ENCODE measurements at places on chromosomes 2 and 18. TPM values are rescaled to one million over a fixed set of nuclear protein-coding genes. Genes with fewer than 3 reads are reported as not detected.

The SGO2 gene
- 29.9 TPM for total RNA-seq

GRCh38 chr2:213010106-213010779, 141.2 kb downstream of the IKZF2 start:
- no peak for DNase-seq
- no peak overlapping the region for H3K27ac ChIP-seq
- H3K4me1 ChIP-seq = peaks cover 5% of the 10 kb centered on the region
- no peaks in the 10 kb centered on the region for H3K27me3 ChIP-seq
- no peaks in the 10 kb centered on the region for H3K36me3 ChIP-seq
- no peak overlapping the region for H3K4me3 ChIP-seq

- DNase-seq = no peak
- peaks cover 4% of the 10 kb centered on the region for H3K4me1 ChIP-seq
- peaks cover 11% of the 10 kb centered on the region for H3K36me3 ChIP-seq
- H3K27ac ChIP-seq = no peak overlapping the region
Measured at GRCh38 chr2:239889641-239890121, 135.5 kb downstream of the NDUFA10 start.

The STPG4 gene
- total RNA-seq = not detected

The CAPN13 gene
- 2.4 TPM for total RNA-seq

- H3K36me3 ChIP-seq = no peaks in the 10 kb centered on the region
- no peak overlapping the region for H3K27ac ChIP-seq
- no peaks in the 10 kb centered on the region for H3K27me3 ChIP-seq
- H3K4me1 ChIP-seq = no peaks in the 10 kb centered on the region
Measured at GRCh38 chr2:46451131-46451711, 28.1 kb upstream of the TMEM247 start.

The STARD6 gene
- not detected for total RNA-seq

GRCh38 chr18:2896990-2897389, 50.2 kb downstream of the EMILIN2 start:
- H3K27ac ChIP-seq = no peak overlapping the region
- H3K27me3 ChIP-seq = no peaks in the 10 kb centered on the region
- H3K4me3 ChIP-seq = no peak overlapping the region
- H3K36me3 ChIP-seq = 0 out of 2 replicates have a peak, but pooled peaks cover 4% of the 10 kb centered on the region
- no peak for DNase-seq

DNA sequence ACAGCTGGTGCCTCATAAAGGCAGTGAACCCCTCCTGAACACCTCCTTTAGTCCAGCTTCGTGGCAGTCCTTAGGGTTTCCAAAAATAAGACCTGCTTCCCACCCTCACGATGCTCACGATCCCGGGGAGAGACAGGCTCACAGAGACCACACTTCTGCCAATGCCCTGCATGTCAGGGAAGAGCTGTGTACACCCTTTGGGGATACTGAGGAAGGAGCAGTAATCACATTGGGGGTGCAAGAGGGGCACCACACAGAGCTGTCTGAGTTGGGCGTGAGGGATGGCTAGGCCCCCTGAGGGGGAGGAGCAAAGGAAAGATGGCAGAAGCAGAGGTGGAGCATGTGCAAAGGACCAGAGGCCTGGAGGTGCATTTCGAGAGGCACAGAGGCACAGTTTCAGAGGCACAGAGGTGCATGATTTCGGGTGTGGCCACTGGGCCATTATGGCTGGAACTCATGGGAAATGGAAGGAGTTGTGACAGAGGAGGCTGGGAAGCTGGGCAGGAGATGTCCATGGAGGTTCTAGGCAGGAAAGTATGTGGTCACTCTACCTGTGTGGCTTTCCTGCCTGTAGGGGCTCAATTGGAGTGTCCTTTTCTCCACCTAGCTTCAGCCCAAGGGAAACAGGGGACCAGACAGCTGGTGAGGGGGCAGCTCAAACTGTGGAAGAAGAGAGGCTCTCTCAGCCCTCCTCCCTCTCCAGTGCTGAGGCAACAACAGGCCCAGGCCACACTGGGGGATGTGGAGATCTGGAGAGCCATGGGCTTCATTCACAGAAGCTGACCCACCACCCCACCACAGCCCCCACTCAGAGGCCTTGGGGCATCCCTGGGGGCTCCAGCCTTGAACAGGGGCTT, 115.9 kb downstream of the CAPN13 start:
- no peak overlapping the region for H3K4me3 ChIP-seq
- no peak overlapping the region for H3K27ac ChIP-seq
- DNase-seq = no peak
- no peaks in the 10 kb centered on the region for H3K27me3 ChIP-seq
- H3K4me1 ChIP-seq = peaks cover 10% of the 10 kb centered on the region

The PMAIP1 gene
- 162 TPM for total RNA-seq

DNA sequence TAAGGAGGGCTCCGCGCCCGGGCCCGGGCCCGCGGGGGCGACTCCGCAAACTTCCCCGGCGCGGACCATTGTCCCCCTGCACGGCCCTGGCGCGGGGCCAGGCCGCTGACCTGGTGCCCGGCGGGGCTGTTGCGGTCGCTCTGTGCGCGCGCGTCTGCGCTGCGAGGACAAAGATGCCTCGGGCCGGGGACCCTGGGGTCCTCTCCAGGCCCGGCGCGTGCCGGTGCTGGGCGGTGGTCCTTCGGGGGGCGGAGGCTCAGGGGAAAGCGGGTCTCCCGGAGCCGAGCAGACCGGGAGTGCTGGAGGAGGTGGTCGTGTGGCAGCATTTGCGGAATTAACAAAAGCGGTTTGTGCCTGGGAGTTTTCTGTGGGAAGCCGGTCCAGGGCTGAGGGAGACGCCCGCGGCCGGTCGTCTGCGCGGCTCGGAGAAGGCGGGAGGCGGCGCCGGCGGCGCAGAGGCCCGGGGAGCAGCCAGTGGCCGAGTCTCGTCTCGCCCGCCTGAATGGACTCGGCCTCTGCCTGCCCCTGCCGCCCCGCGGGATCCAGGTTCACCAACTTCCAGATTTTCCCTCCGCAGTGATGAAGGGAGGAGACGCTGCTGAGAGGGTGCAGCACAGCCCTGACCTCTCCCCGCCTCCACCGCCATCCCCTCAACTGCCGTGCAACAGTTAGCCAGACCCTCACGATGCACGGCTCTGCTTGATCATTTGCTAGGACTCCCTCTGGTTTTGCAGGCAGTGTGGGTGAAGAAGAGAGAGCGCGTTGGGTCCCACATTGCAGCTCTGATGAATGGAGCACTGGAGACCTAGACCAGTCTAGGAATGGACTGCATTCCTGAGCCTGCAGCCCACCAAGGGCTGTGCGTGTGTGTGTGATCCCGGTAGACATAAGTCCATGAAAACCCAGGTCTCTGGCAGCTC, 705 bp downstream of the EFR3B start:
- no peaks in the 10 kb centered on the region for H3K36me3 ChIP-seq
- DNase-seq = peak; percentile 52

DNA sequence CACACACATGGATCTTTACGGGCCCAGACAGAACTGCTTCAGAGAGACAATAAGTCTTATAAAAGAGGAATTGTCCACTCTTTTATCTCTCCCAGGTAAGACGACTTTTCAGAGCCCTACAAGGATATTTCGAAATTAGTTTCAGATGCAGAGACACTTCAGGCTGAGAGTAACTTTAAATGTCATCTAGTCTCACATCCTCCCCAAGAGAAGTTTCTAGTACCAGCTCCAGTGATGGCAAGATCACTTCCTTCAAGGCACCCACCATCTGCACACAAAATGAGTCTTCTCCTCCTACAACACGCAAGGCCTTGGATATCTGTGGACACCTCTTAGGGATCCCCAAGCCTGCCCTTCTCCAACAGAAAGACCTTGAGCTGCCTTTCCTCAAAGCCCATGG, 39.0 kb upstream of the KLHL29 start:
- H3K36me3 ChIP-seq = no peaks in the 10 kb centered on the region
- H3K4me3 ChIP-seq = no peak overlapping the region
- no peaks in the 10 kb centered on the region for H3K4me1 ChIP-seq
- H3K27me3 ChIP-seq = peaks cover 20% of the 10 kb centered on the region
- no peak overlapping the region for H3K27ac ChIP-seq

GRCh38 chr2:25435421-25435820, 93.7 kb upstream of the DNMT3A start:
- no peak for DNase-seq
- no peaks in the 10 kb centered on the region for H3K27me3 ChIP-seq
- peaks cover 19% of the 10 kb centered on the region for H3K4me1 ChIP-seq
- no peak overlapping the region for H3K4me3 ChIP-seq

- DNase-seq = no peak
- no peak overlapping the region for H3K4me3 ChIP-seq
- H3K36me3 ChIP-seq = peaks cover 35% of the 10 kb centered on the region
- H3K27me3 ChIP-seq = no peaks in the 10 kb centered on the region
- peaks cover 61% of the 10 kb centered on the region for H3K4me1 ChIP-seq
Measured at GRCh38 chr2:60546756-60547420, 6.6 kb downstream of the BCL11A start.

DNA sequence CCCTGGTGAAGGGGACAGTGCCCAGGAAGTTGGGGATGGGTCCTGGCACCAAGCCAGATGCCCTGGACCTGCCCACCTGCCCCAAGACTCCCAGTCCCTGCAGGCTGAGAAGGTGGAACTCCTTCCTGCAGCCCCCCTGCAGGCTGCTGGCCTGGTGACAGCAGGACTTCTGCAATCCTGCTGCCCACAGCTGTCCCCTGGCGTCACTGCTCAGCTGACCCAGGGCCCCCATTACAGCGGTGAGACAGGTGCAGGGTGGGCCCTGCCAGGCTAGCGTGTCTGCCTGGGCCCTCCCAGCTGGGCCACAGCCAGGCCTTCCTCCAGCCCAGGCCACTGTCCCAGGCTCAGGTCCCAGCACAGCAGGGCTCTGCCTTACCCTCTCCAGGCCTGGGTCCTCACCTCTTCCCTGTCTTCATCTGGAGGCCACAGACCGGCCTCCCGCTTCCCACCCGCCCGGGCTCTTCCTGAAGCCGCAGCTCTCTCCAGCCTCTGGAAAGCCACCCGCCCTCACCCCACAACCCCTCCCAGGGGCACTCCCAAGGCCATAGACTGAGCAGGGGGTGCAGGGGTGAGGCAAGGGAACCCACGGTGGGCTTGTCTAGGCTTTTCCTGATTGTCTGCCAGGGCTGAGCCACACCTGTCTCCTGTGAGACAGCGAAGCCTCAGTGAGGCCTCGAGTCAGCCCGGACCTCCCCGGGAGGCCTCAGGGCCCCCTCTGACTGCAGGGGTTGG, 8.8 kb upstream of the ERFE start:
- 0 out of 2 replicates have a peak, but pooled peaks cover 4% of the 10 kb centered on the region for H3K4me1 ChIP-seq
- no peak overlapping the region for H3K27ac ChIP-seq
- no peaks in the 10 kb centered on the region for H3K36me3 ChIP-seq

DNA sequence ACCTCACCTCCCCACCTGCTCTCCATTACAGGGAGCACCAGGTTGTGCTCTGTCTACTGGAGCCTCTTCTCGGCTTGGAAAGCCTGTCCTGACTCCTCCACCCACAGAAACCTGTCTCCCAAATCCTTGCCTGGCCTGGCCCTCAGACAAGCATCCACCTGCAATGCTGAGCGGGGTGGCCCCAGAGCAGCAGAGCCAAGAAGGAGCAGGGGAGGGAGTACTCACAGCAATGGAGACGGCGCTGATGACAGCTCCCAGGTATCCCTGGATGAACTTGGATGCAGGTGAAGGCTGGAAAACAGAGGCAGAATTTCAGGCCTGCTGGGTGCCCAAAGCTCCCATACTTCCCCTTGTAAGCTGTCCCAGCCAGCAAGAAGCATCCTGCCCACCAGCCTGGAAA, 72.8 kb downstream of the SFXN5 start:
- H3K36me3 ChIP-seq = no peaks in the 10 kb centered on the region
- H3K27me3 ChIP-seq = no peaks in the 10 kb centered on the region
- no peak overlapping the region for H3K27ac ChIP-seq
- H3K4me3 ChIP-seq = no peak overlapping the region
- H3K4me1 ChIP-seq = no peaks in the 10 kb centered on the region
- no peak for DNase-seq

- no peak for DNase-seq
- no peaks in the 10 kb centered on the region for H3K4me1 ChIP-seq
- H3K4me3 ChIP-seq = no peak overlapping the region
- peaks cover 30% of the 10 kb centered on the region for H3K27me3 ChIP-seq
- H3K36me3 ChIP-seq = peaks cover 21% of the 10 kb centered on the region
Measured at GRCh38 chr2:238167344-238167715, 8.6 kb downstream of the ERFE start.

The ROCK1 gene
- 39.3 TPM for total RNA-seq

GRCh38 chr18:76491473-76491775, 3.6 kb downstream of the ZNF516 start:
- DNase-seq = peak; percentile 78
- no peaks in the 10 kb centered on the region for H3K36me3 ChIP-seq
- H3K27ac ChIP-seq = no peak overlapping the region
- peaks cover 56% of the 10 kb centered on the region for H3K27me3 ChIP-seq
- H3K4me1 ChIP-seq = peaks cover 50% of the 10 kb centered on the region

DNA sequence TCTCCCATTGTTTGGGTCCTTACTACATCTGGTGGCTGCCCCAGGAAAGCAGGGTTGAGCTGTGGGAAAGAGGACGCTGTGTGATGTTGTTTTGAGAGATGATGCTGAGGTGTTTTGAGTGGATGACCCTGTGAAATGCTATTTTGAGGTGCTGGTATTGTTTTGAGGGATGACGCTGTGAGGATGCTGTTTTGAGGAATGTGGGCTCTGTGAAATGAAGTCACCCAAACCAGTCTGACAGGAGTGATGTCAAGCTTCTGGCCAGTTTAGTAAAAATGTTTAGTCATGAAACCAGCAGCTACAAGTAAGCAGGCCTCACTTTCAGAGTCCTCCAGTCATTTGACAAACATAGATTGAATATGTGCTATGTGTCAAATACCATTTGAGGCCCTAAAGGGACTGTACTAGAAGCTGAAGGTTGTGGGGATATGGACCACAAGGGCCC, 16.1 kb upstream of the PUM2 start:
- H3K4me3 ChIP-seq = no peak overlapping the region
- no peak for DNase-seq
- peaks cover 3% of the 10 kb centered on the region for H3K27me3 ChIP-seq
- H3K36me3 ChIP-seq = peaks cover 3% of the 10 kb centered on the region
- 0 out of 2 replicates have a peak, but pooled peaks cover 6% of the 10 kb centered on the region for H3K4me1 ChIP-seq

The LYPD6B gene
- total RNA-seq = 1.6 TPM

DNA sequence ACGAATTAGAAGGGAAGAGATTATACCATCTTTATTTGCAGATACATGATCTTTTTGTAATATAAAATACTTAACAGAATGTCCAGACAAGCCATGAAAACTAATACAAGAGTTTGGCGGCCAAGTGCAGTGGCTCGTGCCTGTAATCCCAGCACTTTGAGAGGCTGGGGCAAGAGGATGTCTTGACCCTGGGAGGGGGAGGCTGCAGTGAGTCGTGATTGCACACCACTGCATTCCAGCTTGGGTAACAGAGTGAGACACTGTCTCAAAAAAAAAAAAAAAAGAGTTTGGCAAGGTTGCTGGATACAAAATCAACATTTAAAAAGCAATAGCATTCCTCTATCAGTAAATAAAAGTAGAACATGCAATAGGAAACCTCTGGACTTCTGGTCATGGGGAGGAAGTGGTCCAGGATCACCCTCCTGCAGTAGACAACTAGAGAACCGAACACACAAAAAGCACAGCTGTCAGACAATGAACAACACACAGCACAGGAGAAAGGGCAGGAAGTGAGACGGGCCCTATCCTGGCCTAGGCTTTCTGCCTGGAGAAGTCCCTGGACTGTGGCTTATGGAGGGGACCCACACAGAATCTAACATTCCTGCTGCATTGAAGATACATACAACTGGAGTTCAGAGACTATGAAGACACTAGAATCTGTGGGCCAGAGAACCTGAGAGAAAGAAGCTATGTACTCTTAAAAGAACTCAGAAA, 118.9 kb upstream of the ARL4C start:
- 0 out of 2 replicates have a peak, but pooled peaks cover 4% of the 10 kb centered on the region for H3K4me1 ChIP-seq
- H3K27ac ChIP-seq = no peak overlapping the region
- H3K27me3 ChIP-seq = no peaks in the 10 kb centered on the region
- H3K36me3 ChIP-seq = peaks cover 9% of the 10 kb centered on the region
- no peak overlapping the region for H3K4me3 ChIP-seq
- DNase-seq = no peak

The MAPRE3 gene
- total RNA-seq = 10.3 TPM

The SIX3 gene
- 6.6 TPM for total RNA-seq
